Muscle of leg (tissue), 16 donors: ENCODE measurements at places on chromosomes 3 and 15. TPM values are rescaled to one million over a fixed set of nuclear protein-coding genes. Genes with fewer than 3 reads are reported as not detected.
A peak's percentile ranks its signal among the peaks of the same experiment; 100 is the strongest.

GRCh38 chr3:129429080-129429451 lies 630 bp upstream of the EFCAB12 start:
- no peak for DNase-seq

DNA sequence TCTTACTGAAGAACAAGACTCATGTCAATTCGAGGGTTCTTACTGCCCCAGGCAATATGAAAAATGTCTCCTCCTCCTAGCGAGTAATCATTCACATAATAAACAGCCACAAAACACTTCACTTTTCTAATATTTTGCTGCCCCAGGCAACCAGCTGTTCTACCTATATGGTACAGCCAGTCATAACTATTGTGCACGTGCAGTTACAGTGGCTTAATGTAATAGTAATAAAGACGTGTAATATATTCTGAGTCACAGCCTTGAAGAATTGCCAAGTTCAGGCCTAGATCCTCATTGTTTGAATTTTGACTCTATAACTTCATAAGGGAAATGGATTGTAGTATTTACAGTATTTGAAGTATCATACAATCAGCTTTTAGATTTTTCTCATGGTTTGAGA lies 1250.0 kb upstream of the GBE1 start:
- no peak for DNase-seq

DNA sequence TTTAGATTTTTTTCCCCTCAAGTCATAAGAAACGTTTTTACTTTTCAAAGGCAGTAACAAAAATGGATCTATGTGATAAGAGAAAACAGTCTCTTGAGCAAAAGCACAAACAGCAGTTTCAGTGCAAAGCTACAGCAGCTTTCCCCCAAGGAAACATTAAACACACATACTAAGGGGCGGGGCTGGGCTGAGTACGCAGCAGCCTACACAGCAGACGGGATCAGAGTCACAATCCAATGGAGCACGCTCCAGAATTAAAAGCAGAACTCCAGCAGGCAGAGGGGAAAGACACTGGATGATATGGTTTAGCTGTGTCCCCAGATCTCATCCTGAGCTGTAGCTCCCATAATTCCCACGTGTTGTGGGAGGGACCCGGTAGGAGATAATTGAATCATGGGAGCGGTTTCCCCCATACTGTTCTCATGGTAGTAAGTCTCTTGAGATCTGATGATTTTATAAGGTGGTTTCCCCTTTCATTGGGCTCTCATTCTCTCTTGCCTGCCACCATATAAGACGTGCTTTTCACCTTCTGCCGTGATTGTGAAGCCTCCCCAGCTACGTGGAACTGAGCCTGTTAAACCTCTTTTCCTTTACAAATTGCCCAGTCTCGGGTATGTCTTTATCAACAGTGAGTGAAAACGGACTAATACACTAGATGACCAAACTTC lies 116.2 kb upstream of the SLCO3A1 start:
- DNase-seq: peak; percentile 25

GRCh38 chr3:188869628-188870027 lies 302.1 kb upstream of the TPRG1 start:
- DNase-seq: no peak

DNA sequence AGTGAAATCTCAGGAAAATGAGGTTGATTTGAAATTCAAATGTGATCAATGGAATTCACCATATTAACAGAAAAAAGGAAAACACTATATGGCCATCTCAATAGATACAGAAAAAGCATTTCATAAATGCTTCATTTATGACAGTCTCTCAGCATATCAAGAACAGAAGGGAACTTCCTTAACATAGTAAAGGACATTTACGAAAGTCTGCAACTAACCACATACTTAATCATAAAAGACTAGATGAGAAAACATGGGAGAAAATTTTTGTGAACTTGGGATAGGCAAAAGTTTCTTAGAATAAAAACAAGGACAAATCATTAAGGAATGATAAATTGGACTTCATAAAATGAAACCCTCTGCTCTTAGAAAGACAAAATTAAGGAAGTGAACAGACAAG lies 24.7 kb upstream of the TIPARP start:
- DNase-seq: no peak

TMIE gene
- total RNA-seq: 0.62 TPM

DNA sequence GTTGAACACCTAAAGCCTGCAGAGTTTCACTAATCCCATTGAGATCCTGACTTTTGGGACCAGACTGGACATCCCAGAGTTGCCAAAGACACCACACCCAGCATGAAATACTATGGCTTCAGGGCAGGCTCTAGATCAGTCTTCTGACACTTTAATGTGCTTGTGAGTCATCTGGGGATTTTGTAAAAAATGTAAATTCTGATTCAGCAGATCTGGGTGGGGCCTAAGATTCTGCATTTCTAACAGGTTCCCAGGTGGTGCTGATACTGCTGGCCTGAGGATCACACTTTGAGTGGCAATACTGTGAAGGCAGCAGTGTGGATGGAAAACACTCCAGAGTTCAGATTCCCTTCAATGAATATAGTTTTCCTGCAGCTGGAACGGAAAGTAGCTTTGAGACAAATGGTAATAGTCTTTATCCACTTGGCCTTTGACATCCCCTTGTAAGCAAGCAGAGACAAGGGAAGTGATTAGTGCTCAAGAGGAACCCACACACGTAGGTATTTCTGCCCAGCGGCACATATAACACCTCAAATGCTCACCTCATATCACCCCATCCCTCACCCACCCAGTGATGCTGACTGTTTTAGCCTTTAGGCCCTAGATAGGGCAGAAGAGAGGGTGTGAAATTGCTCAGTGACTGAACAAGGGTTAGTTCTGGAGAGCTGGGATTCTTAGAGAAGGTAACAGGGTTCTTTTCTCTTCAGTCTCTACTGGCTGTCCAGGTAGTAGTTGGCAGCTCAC lies 51.5 kb upstream of the GSK3B start:
- DNase-seq: no peak

COL7A1 gene
- total RNA-seq: 4.2 TPM

- DNase-seq: peak; percentile 73
These were observed 192.6 kb upstream of the LYSMD4 start for GRCh38 chr15:99925661-99926461.

DNA sequence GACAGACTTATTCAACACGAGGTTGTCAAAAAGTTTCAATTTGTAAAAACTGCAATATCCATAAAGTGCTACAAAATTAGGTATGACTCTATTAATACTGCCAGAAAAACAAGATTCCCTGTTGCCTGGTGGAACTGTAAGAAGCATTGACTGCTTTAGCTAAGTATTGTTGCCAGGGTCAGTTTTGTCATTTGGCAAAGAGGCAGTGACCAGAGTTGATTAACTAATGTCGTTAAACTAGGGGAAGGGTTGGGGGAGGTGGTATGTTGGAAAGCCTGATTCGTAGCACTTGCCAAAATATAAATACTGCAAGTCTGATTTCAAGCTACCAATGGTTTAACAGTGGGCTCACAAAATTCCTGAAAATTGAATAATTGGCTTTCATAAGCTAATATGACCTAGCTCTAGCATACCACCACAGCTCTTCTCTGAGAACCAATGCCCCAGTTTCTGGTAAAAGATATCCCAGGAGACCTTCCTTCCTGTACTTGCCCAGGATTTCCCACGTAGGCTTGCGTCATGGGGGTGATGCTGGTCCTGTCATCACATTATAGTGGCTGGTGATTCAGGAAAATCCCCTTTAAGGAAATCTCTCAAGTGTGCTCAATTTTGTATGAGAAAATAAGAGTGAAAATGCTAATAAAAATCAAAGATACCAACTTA lies 266.4 kb upstream of the TBC1D5 start:
- DNase-seq: no peak

DNA sequence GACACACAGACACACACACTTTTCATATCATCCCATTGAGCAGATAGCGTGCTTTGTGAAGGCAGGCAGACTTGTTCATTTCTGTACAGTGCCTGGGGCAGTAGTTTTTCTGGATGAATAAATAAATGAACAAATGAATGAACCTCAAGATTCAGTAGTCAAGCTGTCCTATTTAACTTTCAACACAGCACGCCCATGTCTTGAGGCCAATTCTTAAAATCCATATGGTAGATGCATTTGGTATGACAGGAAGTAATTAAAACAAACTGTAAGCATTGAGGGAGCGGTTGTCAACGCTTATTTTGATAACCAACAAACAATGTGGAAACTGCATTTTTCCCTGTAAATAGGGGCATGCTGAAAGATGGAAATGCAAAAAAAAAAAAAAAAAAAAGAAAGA lies 80.0 kb upstream of the BNC1 start:
- DNase-seq: peak; percentile 28

DNA sequence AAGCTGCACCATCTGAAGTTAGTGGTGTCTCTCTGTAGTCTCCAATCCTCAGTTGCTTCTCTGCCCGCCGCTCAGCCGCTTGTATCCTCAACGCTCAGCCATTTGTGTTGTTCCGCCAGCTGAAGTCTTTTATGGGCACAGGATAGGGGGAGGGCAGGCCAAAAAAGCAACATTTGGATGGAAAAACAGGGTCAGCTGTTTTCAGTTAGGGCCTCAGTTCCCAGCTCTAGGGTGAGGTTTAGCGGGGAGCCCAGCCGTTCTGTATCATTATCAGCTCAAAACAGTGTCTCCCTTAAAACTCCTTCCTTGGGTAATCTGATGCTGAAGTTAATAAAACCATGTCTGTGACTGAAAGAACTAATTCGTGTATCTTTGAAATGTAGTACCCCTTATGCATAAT lies 329.5 kb upstream of the AZI2 start:
- peak; percentile 23 for DNase-seq

DNA sequence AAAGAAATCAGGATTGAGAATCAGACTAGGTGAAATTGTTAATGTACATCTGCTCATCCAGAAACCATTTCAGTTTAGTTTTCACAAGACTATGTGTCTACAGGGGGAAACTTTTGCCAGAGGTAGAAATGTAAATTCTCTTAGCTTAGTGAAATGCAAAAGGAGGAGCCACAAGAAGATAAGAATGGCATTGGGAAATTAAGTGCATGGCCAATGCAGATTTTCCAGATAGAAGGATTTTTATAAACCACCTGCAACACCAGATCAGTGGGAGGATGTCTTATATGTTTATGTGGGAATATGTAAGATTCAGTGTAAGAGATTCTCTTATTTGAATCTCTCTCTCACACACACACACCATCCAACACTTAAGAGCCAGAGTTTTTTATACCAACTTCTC lies 67.2 kb downstream of the HMG20A start:
- no peak for DNase-seq

DNA sequence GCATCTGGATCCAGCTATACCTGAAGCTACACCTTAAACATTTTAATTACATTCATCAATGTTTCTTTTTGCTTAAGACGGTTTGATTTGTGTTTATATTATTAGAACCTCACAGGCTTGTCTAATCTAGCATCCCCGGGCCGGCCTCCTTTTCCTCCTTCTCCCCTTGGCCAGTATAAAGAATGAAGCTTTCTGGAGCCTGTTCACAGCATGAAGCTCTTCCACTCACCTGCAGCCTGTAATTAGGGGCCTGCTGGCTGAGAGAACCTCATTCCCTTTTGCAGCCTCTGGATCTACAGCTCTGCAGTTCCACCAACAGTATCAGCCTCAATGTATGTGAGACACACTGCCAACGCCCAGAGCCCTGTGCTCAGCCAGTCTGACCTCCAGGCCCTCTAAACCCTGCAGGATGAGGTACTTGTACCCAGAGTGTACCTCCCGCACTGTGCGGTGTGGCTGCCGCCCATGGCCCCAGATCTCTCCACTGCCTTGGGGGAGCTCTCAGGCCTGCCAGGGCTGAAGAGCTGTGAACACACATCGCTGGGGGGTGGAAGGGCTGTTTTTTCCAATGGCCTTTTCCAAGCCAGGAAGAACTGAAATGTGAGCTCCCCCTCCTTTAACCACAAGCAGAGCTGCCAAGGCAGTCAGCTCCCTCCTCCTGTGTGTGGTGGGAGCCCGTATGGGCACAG lies 114.7 kb upstream of the ALDH1A3 start:
- peak; percentile 91 for DNase-seq

DNA sequence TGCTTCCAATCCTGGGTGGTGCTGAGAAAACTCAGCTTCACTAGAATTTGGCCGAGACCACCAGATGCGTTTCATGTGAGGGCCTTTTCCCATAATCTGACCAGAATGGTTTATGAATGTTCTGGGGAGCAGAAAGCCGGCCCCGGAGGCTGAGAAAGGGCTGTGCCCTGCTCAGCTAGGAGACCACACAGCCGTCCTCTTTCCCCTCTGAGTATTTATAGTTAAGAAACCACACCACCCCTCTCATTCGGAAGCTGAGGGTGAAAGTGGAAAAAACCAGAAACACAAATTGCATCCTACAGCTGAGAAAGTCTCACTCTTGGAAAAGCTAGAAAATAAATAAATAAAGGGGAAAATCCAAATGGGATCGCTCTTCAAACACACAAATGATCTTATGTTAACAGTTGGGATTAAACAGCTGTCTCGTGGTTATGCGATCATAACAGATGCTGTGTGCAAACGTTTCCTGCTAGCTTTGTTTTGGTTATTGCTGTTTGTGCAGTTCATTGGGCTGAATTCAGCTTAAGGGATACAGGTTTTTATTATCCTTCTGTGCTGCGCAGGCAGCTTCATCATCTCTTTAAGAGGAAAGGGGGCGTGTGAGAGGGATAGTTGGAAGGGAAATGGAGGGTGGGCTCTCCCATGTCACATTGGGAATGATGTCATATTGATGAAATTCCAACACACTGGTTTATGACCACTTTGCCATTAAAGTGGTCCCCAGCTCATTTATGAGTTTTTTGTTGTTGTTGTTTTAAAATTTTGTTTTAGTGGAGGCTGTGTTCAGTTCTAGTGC lies 1026.2 kb upstream of the NR2F2 start:
- peak; percentile 98 for DNase-seq

DNA sequence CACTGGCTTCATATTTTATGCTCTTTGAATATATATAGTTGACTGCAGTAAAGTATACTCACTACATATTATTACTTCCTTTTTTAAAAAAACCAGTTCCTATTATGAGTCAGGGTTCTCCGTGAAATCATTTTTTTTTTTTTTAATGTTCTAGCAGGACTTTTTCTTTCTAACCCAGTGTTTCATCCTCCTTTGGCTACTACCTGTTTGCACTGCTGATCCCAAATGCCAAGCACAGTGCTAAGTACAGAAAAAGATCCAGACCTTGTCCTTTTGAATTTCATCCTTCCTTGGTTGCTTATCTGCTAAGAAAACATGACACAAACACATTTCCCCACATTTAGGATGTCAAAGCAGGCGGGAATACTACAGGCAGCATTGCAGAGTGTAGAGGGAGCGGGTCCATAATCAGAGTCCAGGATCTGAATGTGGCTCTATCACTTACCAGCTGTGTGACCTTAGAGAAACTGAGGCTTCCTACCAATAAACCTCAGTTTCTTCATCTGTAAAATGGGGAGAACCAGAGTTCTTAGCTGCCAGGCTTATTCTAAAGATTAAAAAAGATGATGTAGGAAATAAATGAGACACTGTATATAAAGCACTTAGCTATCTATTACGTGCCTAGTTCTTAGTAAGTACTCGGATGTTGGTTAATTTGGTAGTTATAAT lies 37.2 kb upstream of the ANPEP start:
- no peak for DNase-seq

- peak; percentile 90 for DNase-seq
These were observed at the start of gene TJP1 for GRCh38 chr15:29822100-29822683. TJP1 (minus strand) TSS chr15:29822468; CDS start chr15:29822028, 440 bp downstream.
